Camera-type eye (tissue), 1 donor: ENCODE measurements at places on chromosomes 13 and 19. TPM values are rescaled to one million over a fixed set of nuclear protein-coding genes. Genes with fewer than 3 reads are reported as not detected.

Gene FXYD3
- 20.7 TPM for total RNA-seq

Gene KLK3
- total RNA-seq, result not detected

Gene TMEM38A
- total RNA-seq, result 18.6 TPM

Gene ATP8B3
- total RNA-seq, result 2.1 TPM

Gene TMED1
- total RNA-seq, result 34.1 TPM

Gene KIR2DL1
- not detected for total RNA-seq

Gene SWSAP1
- 1.5 TPM for total RNA-seq

Gene LHB
- not detected for total RNA-seq

Gene ACP7
- total RNA-seq, result not detected

Gene NMRK2
- 2.3 TPM for total RNA-seq

Gene SIGLEC7
- 1.2 TPM for total RNA-seq

Gene C19orf85
- total RNA-seq, result not detected

Gene PGLYRP1
- total RNA-seq, result 0.93 TPM

Gene TMPRSS9
- total RNA-seq, result 1.0 TPM

Gene ABCC4
- 16.3 TPM for total RNA-seq

Gene IZUMO1
- not detected for total RNA-seq

Gene CRB3
- total RNA-seq, result 5.9 TPM

Gene CABP5
- total RNA-seq, result 43.1 TPM

Gene SRRM5
- not detected for total RNA-seq
